Tibial nerve (tissue), 4 donors: ENCODE measurements at places on chromosomes 3 and 15.

- H3K36me3 ChIP-seq, result no peaks in the 10 kb centered on the region
- H3K4me1 ChIP-seq, result no peaks in the 10 kb centered on the region
- H3K27ac ChIP-seq, result no peak overlapping the region
- H3K4me3 ChIP-seq, result no peak overlapping the region
- peaks cover 4% of the 10 kb centered on the region for H3K27me3 ChIP-seq
- DNase-seq, result no peak
These were observed 160.7 kb downstream of the SQOR start for GRCh38 chr15:45795440-45796069.

DNA sequence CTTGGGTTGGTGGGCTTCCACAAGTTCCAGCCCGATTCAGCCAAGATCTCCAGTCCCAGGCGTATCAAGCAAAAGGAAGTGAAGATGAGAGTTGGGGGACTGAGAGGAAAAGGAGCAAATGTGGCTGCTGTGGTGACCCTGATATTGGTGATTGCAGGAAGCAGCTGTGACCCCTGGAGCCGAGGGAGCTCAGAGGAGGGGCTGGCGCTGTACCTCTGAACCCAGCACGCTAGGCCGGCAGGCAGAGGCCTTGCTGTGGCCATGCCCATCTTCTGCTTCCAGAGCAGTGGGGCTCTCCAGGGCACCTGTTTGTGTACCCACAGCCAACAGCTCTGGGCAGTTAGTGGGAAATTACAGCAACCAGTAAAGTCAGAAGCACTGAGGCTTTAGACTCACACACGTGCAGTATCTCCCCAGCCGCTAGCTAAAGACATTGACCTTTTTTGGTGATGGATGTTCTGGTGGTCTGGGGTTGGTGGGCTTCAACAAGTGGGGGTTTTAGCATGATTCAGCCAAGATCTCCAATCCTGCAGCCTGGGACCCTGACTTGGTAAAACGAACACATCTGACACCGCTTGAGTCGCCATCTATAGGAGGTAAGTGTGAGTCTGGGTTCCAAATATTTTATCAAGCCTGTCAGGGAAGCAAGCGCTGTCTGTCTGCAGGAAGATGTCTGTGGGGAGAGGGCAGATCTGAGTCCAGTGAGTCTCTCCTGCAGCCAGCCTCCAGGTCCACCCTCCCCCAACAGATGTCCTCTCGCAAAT lies 33.1 kb downstream of the TM2D3 start:
- H3K4me1 ChIP-seq, result peaks cover 14% of the 10 kb centered on the region
- no peak overlapping the region for H3K4me3 ChIP-seq
- no peaks in the 10 kb centered on the region for H3K27me3 ChIP-seq
- DNase-seq, result no peak
- no peaks in the 10 kb centered on the region for H3K36me3 ChIP-seq

GRCh38 chr3:10988001-10988665 lies 4.4 kb upstream of the SLC6A1 start:
- no peaks in the 10 kb centered on the region for H3K36me3 ChIP-seq
- H3K4me3 ChIP-seq, result no peak overlapping the region
- peaks cover 19% of the 10 kb centered on the region for H3K27me3 ChIP-seq
- no peak overlapping the region for H3K27ac ChIP-seq
- no peaks in the 10 kb centered on the region for H3K4me1 ChIP-seq

DNA sequence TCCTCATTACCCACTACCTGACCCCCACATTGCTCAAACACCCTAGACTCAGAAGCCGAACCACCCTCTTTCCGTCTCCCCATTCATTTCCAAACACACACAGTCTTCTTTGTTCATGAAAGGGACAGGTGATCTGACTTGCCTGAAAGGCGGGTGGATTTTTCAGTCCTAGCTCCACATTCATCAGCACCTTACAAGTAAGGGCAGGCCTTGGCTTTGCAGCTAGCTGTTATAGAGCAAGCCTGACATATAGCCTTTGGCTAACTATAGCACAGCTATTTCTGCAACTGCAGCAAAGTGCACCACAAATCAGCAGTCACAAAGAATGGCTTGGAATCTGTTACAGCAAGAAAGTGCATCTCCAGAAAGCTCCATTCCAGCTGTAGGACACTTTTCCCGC lies 139.8 kb downstream of the XXYLT1 start:
- H3K4me3 ChIP-seq, result no peak overlapping the region
- no peak for DNase-seq
- H3K27ac ChIP-seq, result no peak overlapping the region

GRCh38 chr3:48248095-48248850 lies 7.4 kb downstream of the ZNF589 start:
- peaks cover 6% of the 10 kb centered on the region for H3K36me3 ChIP-seq
- no peaks in the 10 kb centered on the region for H3K27me3 ChIP-seq
- DNase-seq, result no peak
- no peak overlapping the region for H3K27ac ChIP-seq
- H3K4me1 ChIP-seq, result no peaks in the 10 kb centered on the region

DNA sequence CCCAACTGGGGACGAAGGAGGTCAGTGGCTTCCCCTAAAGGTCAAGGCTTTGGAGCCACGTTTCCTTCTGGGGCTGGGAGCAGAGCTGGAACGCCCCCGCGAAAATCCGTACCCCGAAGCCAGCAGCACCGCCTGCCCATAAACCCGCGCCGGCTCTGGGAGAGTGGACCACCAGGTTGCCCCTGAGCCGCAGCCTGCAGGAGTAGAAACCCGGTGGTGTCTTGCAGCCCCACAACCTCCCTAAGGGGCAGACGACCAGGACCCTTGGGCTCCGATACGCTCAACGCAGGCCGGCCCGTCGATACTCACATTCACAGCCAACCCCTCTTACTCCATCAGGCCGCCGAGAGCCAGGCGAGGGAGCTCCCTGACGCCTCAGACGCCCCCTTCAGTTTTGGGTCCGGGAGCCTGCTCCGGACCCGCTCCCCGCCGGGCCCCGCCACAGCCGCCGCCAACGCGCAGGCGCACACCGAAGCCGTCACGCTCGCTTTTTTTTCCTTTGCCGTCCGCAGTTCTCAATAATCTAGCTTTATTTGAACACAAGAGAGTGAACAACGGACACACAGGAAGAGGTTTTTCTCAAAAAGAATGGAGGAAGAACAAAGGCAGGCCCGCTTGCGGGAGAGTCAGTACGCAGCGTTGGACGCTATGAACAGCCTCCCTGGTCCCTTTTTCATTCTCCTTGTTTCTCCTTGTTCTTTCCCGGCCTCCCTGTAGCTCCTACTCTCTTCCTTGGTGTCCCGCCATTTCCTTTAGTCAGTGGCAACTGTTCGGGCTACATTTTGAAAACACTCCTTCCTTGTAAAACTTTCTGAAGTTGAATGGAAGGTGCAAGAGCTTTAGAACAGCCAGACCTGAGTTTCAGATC lies at the start of gene ZNF106:
Gene ZNF106 (minus strand): TSS at position 471 of the 868 bp plus-strand sequence. CDS start 18,852 bp downstream, outside the sequence.
- no peaks in the 10 kb centered on the region for H3K27me3 ChIP-seq
- peak; percentile 54 for DNase-seq
- H3K36me3 ChIP-seq, result no peaks in the 10 kb centered on the region
- H3K4me1 ChIP-seq, result peaks cover 27% of the 10 kb centered on the region
- peak within 1 kb of the TSS; percentile 86 for H3K27ac ChIP-seq

DNA sequence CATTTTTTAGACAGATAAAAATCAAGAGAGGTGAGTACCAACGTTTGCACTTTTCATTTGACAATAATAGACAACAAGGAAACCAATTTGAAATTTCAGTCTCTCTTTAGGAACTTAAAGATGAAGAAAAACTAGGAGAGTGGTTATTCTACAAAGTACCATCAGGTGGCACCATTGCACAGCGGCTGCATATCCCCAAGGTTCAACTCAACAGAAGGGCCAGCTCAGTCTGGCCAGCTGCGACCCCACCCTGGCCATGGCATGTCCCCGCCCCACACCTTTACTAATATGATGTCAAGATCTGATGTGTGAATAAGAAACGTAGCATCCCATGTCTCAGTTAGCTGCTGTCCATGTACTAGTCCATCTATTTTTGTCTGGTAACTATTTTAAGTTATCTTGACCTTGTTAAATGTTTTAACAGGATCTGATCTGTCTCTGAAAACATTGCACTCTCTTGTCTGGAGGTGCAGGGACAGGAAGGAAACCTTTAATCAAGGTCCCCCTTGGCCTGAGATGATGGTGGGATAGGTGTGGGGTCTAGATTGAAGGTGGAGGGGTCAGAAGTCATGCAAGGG lies 35.5 kb upstream of the CGNL1 start:
- no peaks in the 10 kb centered on the region for H3K4me1 ChIP-seq
- H3K27ac ChIP-seq, result no peak overlapping the region
- H3K36me3 ChIP-seq, result no peaks in the 10 kb centered on the region
- no peak for DNase-seq

DNA sequence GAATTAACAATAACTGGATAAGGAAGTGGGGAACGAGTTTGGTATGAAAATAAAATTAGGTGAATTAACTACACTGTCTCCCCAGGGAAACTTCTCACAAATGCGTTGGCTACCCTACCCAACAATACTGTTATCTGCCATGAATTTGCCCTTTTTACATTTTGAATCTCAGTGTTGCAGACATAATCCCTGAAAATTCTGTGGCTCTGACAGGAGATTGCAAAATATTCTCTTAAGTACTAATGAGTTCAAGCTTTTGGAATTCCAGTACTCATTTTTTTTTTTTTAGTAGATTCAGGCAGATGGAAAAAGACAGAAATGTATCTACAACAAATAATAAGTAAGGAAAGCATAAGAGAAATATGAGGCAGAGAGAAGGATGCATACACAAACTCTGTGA lies 332.6 kb downstream of the LSAMP start:
- no peak overlapping the region for H3K4me3 ChIP-seq
- H3K27ac ChIP-seq, result no peak overlapping the region
- no peaks in the 10 kb centered on the region for H3K36me3 ChIP-seq

DNA sequence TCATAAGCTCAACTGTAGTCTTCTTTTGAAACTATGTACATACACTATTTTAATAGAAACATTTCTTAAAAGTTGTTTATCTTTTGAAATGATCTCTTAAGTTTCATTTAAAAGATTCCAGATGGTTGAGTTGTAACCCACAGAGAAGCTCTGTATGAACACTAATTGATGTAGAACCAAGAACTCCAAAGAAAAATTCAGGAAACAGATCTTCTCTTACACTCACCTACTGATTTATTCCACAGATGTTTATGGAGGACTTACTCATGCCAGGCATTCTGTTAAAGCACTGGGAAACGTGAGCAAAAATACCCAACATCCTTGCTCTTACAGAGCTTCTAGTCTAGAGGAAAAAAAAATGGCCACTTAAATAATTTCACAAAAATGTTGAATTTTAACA lies 551.1 kb downstream of the NAALADL2 start:
- no peak for DNase-seq
- no peak overlapping the region for H3K27ac ChIP-seq
- no peaks in the 10 kb centered on the region for H3K36me3 ChIP-seq
- H3K27me3 ChIP-seq, result no peaks in the 10 kb centered on the region

DNA sequence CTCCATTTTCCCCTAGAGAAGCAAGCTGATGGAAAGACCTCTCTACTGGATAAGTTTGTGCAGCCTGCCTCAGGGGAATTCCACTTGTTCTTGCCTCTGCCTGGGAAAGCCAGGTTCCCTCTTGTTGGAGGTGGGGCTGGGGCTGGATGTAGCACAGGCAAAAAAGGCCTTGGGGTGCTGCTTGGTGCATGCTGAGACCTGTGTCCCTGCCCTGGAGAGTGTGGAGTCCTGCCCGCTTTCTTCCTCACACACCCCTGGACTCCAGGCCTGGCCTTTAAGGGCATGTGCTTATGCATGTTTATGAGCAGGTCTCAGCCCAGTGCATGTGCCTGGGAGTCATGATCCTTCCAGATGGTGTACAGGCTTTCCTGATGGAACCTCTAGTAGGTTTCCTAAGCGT lies 23.5 kb upstream of the JMJD7 start:
- DNase-seq, result no peak
- H3K27ac ChIP-seq, result no peak overlapping the region
- no peak overlapping the region for H3K4me3 ChIP-seq
- no peaks in the 10 kb centered on the region for H3K36me3 ChIP-seq
- peaks cover 31% of the 10 kb centered on the region for H3K4me1 ChIP-seq
- H3K27me3 ChIP-seq, result no peaks in the 10 kb centered on the region

DNA sequence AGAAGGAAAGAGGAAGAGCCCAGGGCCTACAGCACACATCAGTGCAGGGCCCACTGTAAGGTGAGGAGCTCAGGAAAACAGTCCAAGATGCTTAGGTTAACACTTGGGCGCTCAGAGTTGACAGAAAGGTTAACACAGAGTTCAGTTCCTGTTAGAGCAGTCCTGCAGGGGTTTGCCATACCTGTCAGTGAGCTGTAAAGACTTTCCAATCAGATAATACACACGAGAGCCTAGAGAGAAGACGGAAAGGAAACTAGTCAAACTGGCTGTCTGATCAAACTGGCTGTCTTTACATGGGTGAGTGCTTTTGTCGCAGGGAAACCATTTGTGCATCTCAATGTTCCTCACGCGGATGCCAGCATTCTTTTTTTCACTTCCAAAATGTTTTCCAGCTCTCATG lies 61.4 kb upstream of the ARHGEF26 start:
- peak overlapping the region; percentile 58 for H3K27ac ChIP-seq
- no peaks in the 10 kb centered on the region for H3K36me3 ChIP-seq
- peaks cover 8% of the 10 kb centered on the region for H3K4me1 ChIP-seq
- no peaks in the 10 kb centered on the region for H3K27me3 ChIP-seq
- H3K4me3 ChIP-seq, result no peak overlapping the region
- no peak for DNase-seq

GRCh38 chr3:138384976-138385375 lies 36.6 kb downstream of the MRAS start:
- DNase-seq, result no peak
- no peaks in the 10 kb centered on the region for H3K4me1 ChIP-seq
- H3K27me3 ChIP-seq, result no peaks in the 10 kb centered on the region
- no peaks in the 10 kb centered on the region for H3K36me3 ChIP-seq
- peak overlapping the region; percentile 86 for H3K27ac ChIP-seq
- H3K4me3 ChIP-seq, result no peak overlapping the region

- DNase-seq, result no peak
- no peak overlapping the region for H3K27ac ChIP-seq
- H3K4me3 ChIP-seq, result no peak overlapping the region
- no peaks in the 10 kb centered on the region for H3K36me3 ChIP-seq
- H3K4me1 ChIP-seq, result no peaks in the 10 kb centered on the region
- no peaks in the 10 kb centered on the region for H3K27me3 ChIP-seq
These were observed 70.5 kb upstream of the KLHL25 start for GRCh38 chr15:85865070-85865684.

GRCh38 chr3:37271611-37272010 lies 97.2 kb upstream of the LRRFIP2 start:
- no peak overlapping the region for H3K4me3 ChIP-seq
- no peaks in the 10 kb centered on the region for H3K27me3 ChIP-seq
- no peaks in the 10 kb centered on the region for H3K4me1 ChIP-seq
- H3K36me3 ChIP-seq, result peaks cover 14% of the 10 kb centered on the region
